NCI-H774 (cell line): ENCODE measurements at places on chromosomes 3 and 15.
A peak's percentile ranks its signal among the peaks of the same experiment; 100 is the strongest.

GRCh38 chr3:146747928-146748327 lies 142.8 kb upstream of the PLSCR5 start:
- no peak for DNase-seq

DNA sequence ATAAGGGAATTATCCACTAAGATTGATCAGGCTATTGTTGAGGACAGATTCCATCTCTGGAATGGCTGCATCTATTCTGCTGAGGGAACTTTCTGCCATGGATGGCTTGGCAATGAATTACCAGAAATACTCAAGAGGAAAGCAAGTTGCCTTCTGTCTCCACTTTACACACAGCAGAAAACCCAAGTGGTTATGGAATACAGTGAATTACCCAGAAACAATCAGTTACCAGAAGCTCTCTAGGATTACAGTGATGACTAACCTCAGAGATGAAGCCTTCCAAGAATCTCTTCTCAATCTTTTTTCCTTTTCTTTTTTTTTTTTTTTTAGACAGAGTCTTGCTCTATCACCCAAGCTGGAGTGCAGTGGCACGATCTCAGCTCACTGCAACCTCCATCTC lies 183.3 kb downstream of the WDR76 start:
- no peak for DNase-seq

- DNase-seq: no peak
These were observed 347.2 kb upstream of the TPRG1 start for GRCh38 chr3:188824566-188824965.

DNA sequence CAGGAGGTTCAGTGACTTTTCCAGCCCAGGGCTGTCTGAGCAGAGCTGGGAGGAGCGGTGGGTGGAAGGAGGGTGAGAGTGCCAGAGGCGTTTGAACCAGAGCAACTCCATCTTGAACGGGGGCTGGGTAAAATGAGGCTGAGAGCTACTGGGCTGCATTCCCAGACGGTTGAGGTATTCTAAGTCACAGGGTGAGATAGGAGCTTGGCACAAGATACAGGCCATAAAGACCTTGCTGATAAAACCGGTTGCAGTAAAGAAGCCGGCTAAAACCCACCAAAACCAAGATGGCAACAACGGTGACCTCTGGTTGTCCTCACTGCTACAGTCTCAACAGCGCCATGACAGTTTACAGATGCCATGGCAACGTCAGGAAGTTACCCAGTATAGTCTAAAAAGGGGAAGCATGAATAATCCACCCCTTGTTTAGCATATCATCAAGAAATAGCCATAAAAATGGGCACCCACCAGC lies 60.2 kb downstream of the ABTB1 start:
- DNase-seq: no peak

DNA sequence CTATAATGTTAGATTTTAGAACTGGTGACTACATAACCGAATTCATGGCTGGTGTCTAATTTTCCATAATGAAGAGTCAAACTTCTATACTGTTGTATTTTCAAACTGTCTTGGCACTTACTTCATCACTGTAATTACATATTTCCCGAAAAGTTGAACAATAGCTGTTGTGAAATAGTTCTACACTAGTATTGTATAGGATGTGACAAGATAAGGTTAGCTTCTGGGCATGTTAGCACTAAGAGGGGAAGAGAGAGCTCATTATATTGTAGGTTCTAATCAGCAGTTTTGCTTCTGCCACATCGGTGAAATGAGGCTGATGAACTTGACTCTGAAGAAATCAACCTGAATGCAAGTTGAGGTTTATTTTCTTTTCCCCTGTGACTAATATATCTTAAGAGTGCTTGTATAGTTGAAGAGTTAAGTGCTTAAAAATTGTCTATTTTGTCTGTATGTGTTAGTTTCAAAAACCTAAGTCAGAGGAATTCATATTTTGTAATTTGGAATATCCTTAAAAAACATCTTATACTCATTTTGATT lies 8.9 kb downstream of the GYG1 start:
- no peak for DNase-seq

- no peak for DNase-seq
These were observed 102.9 kb downstream of the LRRN1 start for GRCh38 chr3:3902161-3902560.

DNA sequence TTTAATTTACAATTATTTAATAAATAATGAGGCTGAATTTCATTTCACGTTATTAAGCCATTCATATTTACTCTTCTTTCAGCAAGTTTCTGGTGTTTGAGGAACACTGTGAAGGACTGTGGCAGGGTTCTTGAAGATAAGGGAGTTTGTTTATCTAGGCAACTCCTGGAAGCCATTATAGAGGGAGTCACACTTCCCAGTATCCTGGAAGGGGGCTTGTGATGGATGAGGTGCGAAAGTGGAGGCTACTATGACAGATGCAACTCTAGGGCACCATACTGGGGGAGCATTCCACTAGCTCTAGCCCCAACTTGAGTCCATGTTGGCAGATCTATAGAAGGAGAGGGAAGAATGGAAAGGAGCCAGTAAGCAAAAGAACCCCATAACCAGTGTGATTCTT lies 14.4 kb downstream of the CNOT10 start:
- no peak for DNase-seq

GRCh38 chr3:175098644-175099043 lies 239.5 kb downstream of the NAALADL2 start:
- DNase-seq: no peak

- DNase-seq: peak; percentile 23
These were observed 92.1 kb upstream of the GADL1 start for GRCh38 chr3:30986551-30986950.

- DNase-seq: no peak
These were observed 216.1 kb downstream of the OPA1 start for GRCh38 chr3:193809106-193809505.

- no peak for DNase-seq
These were observed 24.4 kb downstream of the AVEN start for GRCh38 chr15:34014556-34014955.

DNA sequence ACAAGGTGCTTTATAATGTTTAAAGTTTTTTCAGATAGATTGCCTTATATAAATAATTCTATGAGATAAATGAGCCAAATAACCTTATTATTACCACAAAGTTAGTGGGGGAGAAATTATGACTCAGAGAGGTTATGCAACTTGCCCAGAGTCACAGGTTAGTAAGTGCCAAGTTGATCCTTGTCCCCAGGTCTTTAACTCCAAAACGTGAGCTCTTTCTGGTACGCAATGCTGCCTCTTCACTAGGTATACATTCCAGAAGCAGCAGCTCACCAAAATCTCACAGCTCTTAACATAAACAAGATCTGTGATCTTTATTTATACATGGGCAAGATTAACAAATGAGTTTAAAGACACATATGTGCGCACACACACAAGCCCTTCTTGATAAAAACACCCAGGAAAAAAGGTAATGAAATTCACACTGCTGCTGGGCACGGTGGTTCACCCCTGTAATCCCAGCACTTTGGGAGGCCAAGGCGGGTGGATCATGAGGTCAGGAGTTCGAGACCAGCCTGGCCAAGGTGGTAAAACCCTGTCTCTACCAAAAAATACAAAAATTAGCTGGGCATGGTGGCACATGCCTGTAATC lies 59.8 kb upstream of the NR2F2 start:
- no peak for DNase-seq

DNA sequence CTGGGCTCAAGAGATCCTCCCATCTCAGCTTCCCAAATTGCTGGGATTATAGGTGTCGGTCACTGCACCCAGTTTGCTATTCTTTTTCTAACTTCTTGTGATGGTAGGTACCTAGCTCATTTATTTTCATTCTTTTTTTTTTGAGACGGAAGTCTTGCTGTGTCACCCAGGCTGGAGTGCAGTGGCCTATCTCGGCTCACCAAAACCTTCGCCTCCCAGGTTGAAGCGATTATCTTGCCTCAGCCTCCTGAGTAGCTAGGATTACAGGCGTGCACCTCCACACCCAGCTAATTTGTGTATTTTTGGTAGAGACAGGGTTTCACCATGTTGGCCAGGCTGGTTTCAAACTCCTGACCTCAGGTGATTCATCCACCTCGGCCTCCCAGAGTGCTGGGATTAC lies 30.1 kb upstream of the RAD51 start:
- no peak for DNase-seq

- DNase-seq: no peak
These were observed 103.5 kb downstream of the CBLB start for GRCh38 chr3:105765308-105765639.
